ENCODE measurements at places on chromosomes 6 and 20.

GRCh38 chr6:135490381-135490780, 7.2 kb downstream of the AHI1 start:
- no peak for DNase-seq

DNA sequence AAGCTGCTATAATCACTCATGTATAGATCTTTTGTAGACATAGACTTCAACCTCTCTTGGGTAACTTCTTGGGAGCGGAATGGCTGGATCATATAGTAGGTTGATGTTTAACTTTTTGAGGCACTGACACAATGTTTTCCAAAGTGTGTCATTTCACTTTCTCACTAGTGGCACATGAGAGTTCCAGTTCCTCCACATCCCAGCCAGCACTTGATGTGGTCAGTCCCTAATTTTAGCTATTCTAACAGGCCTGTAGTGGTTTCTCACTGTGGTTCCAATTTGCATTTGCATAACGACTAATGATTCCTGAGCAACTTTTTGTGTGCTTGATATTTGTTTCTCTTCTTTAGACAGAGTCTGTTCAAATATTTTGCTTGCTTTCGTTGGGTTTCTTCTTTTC, 221.3 kb downstream of the DLL1 start:
- DNase-seq, result no peak

DNA sequence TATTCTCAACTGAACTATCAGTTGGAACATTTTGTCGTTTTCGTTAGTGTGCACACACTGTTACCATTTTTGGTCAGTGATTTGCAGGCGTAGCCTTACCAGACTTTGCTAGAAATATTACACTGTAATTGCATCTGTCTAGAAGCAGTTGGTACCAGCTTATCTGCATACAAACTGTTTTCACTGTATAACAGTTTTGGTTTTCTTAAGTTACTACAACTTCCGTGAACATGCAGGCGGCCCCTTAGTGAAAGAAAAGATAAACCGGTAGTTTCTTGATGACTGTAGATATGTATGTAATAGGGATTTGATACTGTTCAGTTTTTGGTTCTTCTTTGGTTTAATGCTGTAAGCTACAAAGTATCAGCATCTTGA, 1.3 kb downstream of the DSTN start:
- DNase-seq, result no peak

- no peak for DNase-seq
Measured at GRCh38 chr6:26170951-26171841, 84.0 kb downstream of the HFE start.

DNA sequence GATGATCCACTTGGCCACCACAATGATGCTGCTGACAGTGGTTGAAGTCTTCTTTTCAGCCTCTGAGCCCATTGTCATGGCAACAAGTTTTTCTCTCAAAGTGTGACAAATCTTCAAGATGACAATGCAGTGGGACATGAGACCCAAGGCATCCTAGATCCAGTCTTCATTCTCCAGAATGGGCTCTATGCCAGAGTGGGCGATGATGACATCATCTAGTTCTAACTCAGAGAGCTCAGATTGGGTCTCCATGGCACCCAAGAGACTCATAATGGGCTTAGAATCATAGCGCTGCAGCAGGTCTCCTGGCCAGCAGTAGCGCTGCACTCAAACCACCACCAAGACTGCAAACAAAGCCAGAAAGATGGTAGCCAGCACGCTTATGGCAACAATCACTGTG, 973.6 kb downstream of the EYS start:
- DNase-seq, result no peak

GRCh38 chr6:3355358-3356055, 96.8 kb downstream of the PSMG4 start:
- DNase-seq, result peak; percentile 67

GRCh38 chr20:59748619-59749191, 144.4 kb downstream of the PHACTR3 start:
- DNase-seq, result no peak

- DNase-seq, result no peak
Measured at GRCh38 chr6:163661272-163661671, 246.8 kb downstream of the QKI start.

- DNase-seq, result peak; percentile 73
Measured at GRCh38 chr6:18155864-18156421, 721 bp downstream of the KDM1B start.

GRCh38 chr6:149459761-149460160, 25.1 kb downstream of the ZC3H12D start:
- DNase-seq, result no peak
